ENCODE measurements at places on chromosomes 11 and 22.
A peak's percentile ranks its signal among the peaks of the same experiment; 100 is the strongest.

GRCh38 chr22:47593911-47594311 lies 831.5 kb downstream of the TBC1D22A start:
- DNase-seq: no peak

- peak; percentile 60 for DNase-seq
Observed at GRCh38 chr11:103892603-103893002, 143.8 kb upstream of the DDI1 start.

DNA sequence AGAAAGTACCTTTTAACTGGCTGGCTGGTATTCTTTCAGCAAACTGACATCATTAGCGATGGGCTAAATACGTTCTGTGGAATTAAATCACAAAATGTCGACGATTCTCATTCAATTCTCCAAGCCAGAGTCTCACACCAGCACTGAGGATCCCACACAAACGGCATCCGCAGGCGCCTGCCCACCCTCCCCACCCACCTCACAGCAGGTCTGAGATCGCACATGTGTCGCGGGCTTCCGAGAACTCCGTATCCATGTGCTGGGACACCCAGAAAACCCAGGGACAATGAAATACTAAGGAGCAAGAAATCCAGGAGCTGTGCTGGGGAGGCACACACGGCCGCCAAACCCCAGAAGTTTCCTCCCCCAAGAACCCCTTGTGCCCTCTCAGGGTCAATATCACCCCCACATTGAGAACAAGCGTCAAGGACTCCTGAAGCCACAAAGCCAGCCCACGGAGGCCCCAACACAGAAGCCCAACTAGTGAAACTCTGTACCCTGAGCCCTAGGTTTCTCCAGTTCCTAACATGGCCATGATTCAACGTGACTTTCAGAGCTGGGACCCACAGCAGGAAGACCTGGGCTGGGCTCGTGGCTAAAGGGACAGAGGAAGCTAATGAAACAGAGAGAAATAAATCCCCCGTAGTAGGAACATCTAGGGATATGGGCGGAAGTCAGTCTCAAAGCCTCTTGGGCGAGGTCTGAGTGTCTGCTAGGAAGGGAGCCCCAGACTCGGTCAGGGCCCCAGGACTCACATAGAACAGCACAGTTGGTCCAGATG lies 8.0 kb downstream of the TOLLIP start:
- DNase-seq: no peak

- DNase-seq: no peak
Observed at GRCh38 chr22:27765706-27766291, 35.8 kb downstream of the MN1 start.

DNA sequence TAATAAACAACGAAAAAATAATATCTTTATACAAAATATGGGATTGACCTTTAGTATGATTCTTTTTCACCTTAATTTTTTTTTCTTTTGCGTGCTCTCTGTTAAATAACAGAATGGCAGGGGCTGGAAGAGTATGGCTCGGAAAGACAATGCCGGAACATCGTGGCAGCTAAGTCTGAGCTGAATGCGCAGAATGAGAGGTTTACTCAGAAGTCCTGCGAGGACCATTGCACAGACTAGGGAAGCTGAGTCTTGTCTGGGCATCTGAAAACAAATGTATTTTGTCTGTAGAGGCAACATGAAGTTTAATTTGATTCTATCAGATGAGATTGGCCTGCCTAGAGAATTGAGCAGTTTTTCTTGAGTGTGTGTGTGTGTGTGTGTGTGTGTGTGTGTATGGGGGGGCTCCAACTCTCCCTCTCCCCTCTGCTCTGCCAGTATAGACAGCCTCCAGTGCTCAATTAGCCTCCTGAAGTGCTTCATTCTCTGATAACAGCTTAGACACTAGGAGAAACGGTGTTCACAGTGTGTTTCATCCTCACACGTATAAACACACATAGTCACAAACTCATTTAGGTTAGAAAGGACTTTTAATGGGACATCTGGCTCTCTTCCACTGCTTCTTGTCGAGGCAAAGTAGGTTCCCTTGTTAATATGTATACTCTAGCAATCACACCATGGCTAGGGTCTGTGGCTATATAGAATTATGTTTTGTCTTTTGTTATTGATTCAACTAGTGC lies 244.3 kb upstream of the SORL1-AS1 start:
- DNase-seq: no peak

GRCh38 chr11:26027887-26028286 lies 304.0 kb upstream of the ANO3 start:
- DNase-seq: no peak

- DNase-seq: no peak
Observed at GRCh38 chr11:13259374-13259773, 18.2 kb upstream of the BMAL1 start.

DNA sequence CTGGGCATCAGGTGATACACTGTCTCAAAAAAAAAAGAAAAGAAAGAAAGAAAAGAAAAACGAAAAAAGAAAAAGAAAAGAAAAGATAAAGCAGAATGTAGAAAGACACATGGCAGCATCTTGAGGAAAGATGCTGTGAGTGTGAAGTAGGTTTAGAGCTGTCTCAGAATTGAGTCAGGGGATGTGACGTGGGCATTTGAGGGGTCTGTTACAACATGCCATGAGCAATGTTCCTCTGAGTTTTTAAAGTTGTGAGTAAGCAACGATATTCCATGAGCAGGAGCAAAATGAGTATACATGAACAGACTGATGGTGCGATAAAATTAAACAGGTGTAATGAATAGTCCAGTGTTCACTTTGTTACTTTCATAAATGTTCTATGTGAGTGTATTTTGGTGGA lies 11.3 kb upstream of the QSER1 start:
- DNase-seq: no peak

DNA sequence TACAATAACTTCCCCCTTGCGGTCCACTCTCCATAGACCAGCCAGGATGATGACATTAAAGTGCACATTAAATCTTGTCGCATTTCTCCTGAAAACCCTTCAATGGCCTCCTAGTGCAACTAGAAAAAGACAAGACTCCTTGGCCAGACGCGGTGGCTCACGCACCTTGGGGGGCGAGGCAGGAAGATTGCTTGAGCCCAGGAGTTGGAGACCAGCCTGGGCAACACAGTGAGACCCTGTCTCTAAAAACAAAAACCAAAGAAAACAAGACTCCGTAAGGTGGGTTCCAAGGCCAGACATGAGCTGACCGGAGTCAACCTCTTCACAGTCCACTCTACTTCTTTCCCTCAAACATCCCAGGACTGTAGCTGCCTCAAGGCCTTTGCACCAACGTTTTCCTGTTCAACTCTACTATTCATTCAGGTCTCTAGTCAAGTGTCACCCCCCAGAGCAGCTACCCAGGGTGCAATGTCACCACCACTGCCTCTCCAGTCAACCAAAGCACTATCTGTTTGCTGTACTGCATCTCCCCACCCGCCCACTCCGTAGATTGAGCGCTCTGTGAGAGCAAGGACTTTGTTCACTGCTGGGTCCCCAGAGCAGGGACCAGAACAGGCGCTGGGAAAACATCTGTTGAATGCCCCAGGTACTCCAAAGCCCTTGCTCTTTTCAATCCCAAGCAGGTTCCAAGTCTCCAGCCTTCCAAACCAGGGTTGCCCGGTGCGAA lies 739 bp downstream of the ZMAT5 start:
- peak; percentile 20 for DNase-seq

DNA sequence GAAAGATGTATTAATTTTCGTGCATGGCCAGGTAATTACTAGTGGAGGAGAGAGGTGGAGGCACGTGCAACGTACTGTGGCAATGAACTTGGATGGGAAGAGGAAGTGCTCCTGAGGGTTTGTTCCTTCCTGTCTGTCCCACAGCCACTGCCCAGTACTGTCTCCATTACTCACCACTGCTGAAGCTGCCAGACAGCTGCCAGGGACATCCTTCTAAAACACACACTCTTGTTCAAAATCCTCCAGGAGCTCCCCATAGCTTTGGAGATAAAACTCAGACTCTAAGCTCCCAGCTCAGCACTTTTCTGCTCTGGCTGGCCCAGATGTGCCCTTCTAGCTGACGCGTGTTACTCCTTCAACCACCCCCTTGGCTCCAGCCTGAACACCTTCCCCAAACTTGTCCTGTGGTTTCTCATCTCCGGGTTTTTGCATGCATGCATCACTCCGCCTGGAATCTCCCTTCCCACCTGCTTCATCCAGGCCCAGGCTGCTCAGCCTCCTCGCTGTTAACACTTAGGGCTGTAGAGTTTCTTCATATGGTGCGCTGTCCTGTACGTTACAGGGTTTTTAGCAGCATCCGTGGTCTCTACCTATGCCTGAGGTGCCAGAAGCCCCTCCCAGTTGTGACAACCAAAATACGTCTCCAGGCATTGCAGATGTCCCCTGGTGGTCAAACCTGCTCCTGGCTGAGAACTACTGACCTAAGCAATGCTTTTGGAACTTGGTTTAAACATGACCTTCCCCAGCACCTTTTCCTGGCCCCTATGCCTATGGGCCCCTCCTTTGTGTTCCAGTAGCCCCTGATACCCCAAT lies 69.5 kb downstream of the C11orf91 start:
- no peak for DNase-seq

- no peak for DNase-seq
Observed at GRCh38 chr11:124878759-124879492, 13.7 kb downstream of the ROBO3 start.

DNA sequence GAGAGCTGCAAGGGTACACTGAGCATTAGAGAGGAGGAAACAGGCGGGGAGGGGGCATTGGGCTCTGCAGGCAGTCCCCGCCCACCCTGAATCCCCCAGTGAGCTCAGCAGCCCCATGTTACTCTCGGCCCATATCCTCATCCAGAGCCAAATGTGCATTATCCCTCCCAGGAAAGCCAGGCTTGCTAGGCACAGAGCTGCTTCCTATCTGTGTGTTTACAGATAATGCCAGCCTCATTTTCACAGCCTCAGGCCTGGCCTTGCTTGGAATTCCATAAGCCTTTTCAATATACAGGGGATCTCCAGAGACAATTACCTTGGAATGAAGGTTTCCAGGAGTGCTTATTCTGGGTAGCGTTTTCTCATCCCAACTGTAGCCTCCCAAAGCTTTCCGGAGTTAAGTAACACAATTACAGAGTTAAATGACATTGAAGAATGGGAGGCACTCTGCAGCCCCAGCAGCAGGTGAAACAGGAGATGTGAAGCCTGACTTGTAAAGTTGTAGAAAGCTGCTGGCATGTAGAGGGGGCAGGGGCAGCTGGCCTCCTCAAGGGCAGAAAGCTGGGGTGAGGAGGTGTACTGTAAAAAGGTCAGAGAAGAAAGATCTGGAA lies 91.5 kb upstream of the TBCEL start:
- DNase-seq: no peak

GRCh38 chr22:47219789-47220188 lies 457.3 kb downstream of the TBC1D22A start:
- no peak for DNase-seq

- DNase-seq: peak; percentile 88
Observed at GRCh38 chr11:73493956-73494598, 103.8 kb downstream of the FAM168A start.

DNA sequence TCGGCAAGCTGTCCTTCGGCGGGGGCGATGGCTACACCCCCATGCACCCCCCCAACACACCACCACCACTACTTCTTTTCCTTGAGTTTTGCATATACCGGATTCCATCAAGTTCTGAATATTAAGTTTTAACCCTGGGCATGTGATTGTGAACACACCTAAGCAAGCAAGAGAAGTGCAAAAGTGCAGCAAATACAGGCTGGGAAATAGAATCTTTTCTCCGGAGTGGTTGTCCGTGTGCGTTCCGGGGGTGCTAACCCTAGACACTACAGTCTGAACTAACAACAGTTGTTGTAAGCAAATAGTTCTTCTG lies 574 bp downstream of the PRSS23 start:
- DNase-seq: no peak

GRCh38 chr11:76856106-76856505 lies 4.6 kb upstream of the ACER3 start:
- DNase-seq: no peak

- no peak for DNase-seq
Observed at GRCh38 chr11:120021978-120022377, 115.9 kb downstream of the TRIM29 start.

DNA sequence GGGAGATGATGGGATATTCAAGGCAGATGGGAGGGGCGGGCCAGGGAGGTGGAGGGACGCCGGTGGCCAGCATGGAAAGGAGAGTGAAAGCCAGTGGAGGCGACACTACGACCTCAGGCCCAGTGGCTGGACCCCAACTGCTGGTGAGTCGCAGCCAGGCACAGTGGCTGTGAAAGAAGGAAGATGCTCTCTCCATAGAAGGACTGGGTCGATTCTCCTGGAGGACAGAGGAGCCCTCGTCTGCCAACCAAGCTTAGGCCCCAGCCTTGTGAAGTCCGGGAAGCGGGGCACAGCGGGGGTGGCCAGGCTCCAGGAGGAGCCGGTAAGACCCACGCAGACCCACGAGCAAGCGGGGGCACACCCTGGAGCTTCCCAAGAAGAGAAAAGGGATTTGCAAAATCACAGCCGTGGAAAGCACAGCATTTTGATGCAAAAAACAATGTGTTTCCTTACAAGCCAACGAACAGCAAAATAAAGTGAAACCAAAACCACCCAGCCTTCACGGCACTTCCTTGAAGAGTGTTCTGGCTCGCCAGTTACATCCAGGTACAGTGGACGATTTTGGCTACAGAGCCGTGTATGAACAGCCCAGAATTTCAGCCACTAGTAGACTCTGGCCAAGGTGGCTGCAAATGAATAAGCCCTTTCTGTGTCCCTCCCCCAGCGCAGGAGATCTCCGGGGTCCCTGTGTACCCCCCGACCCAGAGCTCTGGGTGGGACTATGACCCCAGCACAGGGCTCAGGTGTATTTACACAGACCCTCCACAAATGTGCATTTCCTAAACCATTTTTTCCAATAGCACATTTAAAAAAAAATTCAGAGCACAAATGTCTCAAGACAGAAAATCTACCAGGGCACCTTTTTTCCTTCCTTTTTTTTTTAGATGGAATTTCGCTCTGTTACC lies 96.9 kb downstream of the TRMU start:
- no peak for DNase-seq

DNA sequence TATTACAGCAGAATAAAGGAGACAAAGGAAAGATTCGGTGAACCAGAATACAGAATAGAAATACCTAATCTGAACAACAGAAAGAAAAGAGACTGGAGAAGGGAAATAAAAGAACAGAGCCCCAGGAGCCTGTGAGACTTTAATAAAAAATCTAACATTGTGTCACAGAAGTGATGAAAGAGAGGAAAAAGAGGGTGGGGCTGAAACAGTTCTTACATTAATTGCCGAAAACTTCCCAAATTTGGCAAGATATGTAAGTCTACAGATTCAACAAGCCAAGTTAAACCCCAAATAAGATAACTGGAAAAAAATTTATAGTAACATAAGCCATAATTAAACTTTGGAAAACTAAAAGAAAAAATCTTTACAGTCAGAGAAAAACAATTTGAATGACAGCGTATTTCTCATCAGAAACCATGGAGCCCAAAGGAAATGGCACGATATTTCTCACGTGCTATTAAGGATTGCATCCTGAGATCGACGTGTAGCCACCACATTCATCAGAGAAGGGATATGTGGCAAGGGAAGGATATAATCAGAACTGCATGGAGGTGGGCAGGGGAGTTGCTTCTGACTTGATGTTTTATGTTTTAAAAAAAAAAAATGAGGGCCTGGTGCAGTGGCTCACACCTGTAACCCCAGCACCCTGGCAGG lies 73.9 kb downstream of the SGSM3 start:
- DNase-seq: no peak

GRCh38 chr11:78453140-78453935 lies 35.7 kb upstream of the GAB2 start:
- DNase-seq: peak; percentile 7
